ENCODE measurements at places on chromosomes 2 and 18.

- no peak for DNase-seq
Observed at GRCh38 chr2:177474998-177475397, 82.4 kb downstream of the AGPS start.

DNA sequence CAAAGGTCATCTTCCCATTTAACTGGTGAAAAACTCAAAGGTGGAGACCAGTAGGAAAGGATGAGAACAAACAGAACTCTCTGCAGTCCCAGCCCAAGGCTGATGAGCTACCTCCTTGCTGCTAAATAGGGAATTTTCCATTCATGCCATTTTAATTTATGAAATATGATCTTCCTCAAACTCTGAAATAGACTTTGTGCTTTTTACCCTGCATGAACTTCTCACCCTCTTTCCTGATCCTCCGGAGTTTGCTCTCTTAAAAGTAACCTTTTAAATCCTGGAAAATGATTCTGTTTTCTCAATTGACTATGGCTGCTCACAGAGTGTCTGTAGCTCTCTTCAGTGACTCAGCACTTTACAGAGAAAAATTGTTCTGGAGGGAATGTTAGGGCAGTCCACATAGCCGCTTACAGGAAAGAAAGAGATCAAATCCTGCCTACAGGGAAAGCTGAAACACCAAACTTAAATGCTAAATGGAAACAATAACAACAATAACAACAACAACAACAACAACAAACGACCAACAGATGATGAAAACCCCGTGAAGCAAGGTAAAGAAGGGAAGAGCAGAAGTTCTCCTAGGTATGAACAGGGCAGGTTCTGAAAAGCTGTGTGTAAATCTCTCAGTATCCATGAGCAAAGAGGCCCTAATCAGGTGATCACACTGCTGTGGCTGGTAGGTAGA, 79.8 kb upstream of the SESTD1 start:
- no peak for DNase-seq

- DNase-seq: no peak
Observed at GRCh38 chr2:3404349-3404894, 24.9 kb downstream of the TRAPPC12 start.

DNA sequence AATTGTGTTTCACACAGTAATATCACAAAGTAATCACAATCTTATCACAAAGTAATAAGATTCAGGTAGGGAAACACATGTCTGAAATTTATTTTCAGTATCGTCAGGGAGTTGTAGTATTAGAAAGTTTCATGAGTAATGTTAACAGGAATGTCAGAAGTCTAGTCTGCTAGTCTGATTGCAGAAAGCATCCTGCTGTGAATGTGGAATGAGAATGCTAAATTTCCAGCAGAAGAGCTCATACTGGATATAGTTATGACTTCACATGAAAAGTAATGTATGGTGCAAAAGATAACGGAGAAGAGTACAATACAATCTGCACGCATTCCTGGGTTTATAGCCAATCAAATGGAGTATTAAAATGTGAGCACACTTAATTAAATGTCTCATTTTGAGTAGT, 494.7 kb upstream of the SETBP1 start:
- no peak for DNase-seq

DNA sequence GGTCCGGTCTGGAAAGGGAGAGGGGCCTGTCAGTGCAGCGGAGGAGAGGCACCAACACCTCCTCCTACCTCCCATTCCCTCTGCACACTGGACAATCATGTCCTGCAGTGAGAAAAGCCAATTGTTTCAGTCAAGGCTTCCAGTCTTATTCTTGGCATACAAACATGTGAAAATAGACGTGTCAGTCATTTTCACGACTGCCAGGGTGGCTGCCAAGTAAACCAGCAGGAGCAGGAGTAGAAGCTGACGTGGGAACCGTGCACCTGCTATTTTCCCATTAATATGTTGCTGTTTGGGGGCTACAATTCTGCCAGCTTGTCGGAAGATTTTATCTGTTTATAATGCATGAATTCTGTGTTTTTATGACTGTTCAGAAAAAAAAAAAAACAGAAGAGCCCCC, 202.3 kb downstream of the SPP2 start:
- no peak for DNase-seq

GRCh38 chr18:10748641-10749040, 222.8 kb downstream of the NAPG start:
- no peak for DNase-seq

- no peak for DNase-seq
Observed at GRCh38 chr2:239678666-239679296, 278.0 kb upstream of the HDAC4 start.

DNA sequence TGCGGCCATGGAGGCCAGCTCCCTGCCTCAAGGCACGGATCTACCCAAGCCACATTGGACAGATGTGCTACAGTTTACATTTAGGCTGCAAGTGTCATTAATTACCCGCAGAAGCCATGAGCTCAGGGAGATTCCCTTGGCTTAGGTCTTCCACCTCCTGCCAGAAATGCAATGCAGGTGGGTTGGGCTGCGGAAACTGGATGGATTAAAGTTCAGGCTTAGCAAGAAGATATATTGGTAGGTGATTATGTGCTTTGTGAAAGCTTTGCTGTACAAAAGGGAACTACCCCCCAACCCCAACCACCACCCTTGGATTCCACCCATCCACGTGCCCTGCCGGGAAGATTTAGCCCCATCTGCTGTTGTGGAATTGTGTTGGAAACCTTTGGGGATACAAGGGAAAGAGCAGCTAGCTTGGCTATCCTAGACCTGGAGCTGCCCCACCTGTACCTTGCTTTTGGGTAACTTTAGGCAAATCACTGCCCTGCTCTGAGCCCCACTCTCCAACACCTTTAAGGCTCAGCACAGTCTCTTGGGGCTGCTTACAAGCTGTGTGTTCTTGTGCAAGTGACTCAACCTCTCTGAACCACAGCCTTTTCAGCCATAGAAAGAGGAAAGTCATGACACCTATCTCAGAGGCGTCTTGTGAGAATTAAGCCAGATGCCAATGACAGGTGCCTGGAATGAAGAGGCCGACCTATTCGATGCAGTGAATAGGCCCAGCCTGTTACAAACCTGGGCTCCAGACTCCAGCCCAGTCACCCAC, 141.6 kb upstream of the GLI2 start:
- no peak for DNase-seq

GRCh38 chr2:233993461-233993860, 57.0 kb upstream of the SPP2 start:
- DNase-seq: no peak

- DNase-seq: no peak
Observed at GRCh38 chr2:21837168-21837960, 713.6 kb downstream of the TDRD15 start.

DNA sequence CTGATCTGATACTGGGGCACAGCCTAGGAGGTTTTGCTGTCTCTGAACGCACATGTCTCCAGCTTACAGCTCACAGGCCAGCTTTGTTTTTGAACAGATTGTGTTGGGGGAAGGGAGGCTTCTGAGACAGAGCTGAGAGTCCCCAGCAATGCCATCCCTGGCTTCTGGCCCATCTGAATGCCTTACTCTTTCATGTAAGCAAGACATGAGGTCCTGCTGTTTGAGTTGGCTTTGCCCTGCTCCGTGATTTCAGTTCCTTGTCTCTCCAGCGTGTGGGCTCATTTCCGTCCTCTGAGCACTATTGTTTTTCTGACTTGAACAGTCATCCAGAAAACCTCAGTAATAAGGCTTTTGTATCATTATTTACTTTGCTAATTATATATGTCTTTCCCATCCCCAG, 194.9 kb upstream of the TNP1 start:
- no peak for DNase-seq

- no peak for DNase-seq
Observed at GRCh38 chr2:72011370-72011689, 136.3 kb downstream of the CYP26B1 start.

All from stimulated activated CD4-positive, alpha-beta T cell treated with anti-CD3 and anti-CD28 coated beads, Interleukin-1b, Interleukin-23, amount 100 ng/mL, for 24 hours (primary cell).